ENCODE measurements at places on chromosomes 16 and 17.
A peak's percentile ranks its signal among the peaks of the same experiment; 100 is the strongest.

DNA sequence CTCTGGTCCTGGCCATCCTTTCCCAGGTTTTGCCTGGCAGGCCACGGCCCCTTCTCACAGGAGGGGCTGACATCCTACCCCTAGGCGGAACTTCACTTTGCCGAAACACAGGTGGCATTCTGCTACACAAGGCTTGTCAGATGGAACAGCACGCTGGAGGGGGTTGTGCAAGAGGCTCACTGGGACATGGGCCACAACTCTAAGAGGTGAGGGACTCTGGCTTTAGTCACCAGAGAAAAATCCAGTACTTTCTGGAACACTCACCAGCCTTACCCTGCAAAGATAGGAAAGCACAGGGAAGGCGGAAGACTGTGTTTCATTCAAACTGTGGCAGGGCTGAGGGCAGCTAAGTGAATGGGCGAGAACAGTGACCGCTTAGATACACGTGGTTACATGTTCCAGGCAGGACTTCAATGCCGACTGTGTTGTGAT, 18.3 kb downstream of the CDC42EP4 start:
- DNase-seq = no peak

DNA sequence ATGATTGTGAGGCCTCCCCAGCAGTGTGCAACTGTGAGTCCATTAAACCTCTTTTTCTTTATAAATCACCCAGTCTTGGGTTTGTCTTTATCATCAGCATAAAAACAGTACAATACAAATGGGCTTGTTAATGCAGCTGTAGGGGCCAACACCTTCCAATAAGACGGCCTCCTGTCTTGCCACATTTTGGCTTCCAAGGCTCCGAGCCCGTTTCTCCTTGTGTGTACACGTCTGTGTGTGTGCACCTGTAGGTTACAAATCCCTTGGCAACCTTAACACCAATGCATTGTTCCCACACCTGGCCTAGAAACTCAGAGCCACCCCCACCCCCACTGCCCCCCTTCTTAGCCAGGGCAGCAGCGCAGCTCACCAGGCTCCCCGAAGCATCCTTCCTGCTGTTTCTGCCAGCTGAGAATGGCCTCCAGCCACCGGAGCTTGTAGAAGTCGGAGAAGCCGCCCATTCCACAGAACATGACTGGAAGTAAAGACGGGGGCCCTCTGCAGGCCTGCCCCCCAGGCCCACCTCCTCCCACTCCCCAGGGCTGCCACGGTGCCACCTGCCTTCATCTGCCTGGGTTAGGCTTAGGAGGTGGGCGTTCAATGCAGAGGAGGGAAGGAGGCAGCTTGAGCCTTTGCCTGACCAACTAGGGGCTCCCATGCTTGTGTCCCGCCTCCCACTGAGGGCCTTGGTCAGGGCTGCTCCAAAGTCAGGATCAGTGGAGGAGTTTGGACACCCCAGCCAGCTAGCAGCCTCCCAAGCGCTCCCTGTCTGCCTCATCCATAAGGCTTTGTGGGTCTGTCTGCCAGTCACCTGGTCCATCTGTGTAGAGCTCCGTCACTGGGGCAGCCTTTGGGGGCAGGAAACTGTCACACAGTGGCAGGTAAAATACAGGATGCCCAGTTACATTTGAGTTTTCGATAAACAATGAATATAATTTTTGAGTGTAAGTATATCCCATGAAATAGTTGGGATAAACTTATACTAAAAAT, 10.6 kb downstream of the C16orf89 start:
- DNase-seq = no peak

- DNase-seq = peak; percentile 68
These were observed 286.6 kb downstream of the SOX9 start for GRCh38 chr17:72407336-72407909.

- no peak for DNase-seq
These were observed 8.6 kb downstream of the DNAAF1 start for GRCh38 chr16:84153660-84154214.

DNA sequence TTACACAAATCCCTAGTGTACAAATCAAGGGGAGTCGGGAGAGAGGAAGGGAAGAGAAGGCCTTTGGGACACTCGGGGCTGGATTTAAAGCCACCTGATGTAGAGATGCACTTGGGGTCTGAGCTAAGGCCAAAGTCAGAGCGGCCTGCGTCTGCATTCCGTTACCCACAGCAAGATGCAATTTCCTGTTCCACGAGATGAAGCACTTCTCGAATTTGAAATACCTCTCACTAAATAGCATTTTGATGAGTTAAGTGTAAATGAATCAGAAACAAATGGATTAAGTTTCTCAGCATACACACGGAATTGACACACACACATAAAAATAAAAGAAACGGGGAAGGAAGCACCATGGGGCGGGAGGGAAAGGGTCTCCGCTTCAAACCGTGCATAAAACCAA, 386.0 kb downstream of the SOX9 start:
- DNase-seq = no peak

- DNase-seq = no peak
These were observed 76.0 kb upstream of the RBBP6 start for GRCh38 chr16:24463196-24463945.

GRCh38 chr17:67489273-67489672, 112.2 kb downstream of the PITPNC1 start:
- no peak for DNase-seq

DNA sequence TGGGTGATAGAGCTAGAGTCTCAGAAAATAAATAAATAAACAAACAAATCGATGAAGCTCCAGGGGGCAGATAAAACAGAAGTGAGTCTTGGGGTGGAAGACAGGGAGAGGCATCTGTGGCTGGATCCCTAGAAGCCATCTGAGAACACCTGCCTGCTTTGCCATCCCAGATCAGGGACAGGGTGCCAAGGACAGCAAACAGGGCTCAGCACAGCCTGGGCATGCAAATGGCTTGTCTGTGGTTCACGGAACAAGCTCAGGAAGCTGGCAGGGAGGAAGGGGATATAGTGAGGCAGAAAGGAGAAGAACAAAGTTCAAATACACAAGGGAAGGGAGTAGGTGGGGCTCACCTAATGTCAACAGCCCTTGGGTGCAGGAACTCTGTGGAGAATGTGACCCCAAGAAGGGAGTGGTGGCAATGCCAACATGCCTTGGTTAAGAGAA, 27.5 kb downstream of the TRIM25 start:
- no peak for DNase-seq

DNA sequence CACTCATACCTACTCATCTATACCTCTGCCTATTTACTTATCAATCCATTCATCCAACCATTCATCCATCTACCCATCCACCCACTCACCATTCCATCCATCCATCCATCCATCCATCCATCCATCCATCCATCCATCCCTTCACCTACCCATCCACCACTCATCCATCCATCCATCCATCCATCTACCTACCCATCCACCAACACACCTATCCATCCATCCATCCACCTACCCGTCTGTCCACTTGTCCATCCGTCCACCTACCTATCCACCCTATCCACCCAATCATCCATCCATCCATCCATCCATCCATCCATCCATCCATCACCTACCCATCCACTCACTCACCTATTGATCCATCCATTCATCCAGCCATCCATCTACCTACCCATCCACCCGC, 235.7 kb downstream of the GSG1L start:
- DNase-seq = no peak

GRCh38 chr16:82241469-82242052, 71.5 kb upstream of the MPHOSPH6 start:
- DNase-seq = no peak

GRCh38 chr16:68646953-68647659, 2.0 kb downstream of the CDH3 start:
- DNase-seq = no peak

DNA sequence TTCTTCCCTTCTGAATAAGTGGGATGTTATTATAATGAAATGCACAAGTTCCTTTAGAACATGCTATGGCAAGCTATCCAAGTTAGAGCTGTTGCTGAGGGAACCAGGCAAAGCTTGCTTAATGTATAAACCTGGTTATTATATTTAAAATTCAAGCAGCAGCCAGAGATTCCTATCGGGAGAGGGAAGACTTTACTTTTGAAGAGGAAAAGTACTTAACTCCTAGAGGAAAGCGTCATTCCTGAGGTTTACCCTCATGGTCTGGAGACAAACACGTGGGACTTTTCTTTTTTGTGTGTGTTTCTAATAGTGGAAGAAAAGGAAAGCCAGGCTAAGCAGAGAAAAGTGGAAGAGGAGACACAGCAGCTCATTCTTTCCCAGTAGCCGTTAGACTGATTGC, 39.9 kb upstream of the MYH10 start:
- no peak for DNase-seq

DNA sequence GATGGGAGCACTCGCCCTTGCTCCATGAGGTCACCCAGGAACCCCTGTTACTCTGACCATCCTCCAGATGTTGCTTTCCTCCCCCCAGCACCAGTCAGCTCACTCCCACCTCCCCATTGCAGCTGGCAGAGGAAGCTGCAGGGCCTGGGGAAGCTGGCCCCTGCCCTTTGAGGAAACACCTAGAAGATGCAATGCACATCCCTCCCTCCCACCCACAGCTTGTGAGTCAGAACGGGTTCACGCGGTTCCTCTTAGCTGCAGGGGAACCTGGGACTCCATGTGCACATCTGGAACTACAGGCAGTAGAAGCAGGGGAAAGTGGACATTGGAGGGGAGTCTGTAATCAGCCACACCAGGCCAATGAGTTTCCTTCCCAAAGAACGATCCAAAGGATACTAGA, 96.9 kb downstream of the KATNIP start:
- DNase-seq = no peak

DNA sequence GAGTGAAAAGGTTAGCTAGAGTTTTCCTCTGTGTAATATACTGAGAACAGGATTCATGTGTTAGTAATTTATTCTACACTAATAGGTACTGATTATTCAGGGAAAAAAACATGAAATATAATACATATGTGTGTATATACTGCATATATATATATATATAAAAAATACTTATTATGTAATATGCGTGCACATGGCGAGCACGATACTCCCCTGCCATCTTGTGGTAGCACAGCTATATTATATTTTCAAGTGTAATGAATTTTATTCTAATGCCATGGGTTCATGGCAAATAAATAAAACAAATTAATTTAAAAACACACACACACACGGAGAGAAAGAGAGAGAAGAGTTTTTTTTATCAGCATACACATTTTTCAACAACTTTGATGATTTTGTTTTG, 460.6 kb downstream of the KCNJ2 start:
- DNase-seq = no peak

GRCh38 chr16:2468725-2469398, 2.2 kb upstream of the NTN3 start:
- DNase-seq = peak; percentile 92

DNA sequence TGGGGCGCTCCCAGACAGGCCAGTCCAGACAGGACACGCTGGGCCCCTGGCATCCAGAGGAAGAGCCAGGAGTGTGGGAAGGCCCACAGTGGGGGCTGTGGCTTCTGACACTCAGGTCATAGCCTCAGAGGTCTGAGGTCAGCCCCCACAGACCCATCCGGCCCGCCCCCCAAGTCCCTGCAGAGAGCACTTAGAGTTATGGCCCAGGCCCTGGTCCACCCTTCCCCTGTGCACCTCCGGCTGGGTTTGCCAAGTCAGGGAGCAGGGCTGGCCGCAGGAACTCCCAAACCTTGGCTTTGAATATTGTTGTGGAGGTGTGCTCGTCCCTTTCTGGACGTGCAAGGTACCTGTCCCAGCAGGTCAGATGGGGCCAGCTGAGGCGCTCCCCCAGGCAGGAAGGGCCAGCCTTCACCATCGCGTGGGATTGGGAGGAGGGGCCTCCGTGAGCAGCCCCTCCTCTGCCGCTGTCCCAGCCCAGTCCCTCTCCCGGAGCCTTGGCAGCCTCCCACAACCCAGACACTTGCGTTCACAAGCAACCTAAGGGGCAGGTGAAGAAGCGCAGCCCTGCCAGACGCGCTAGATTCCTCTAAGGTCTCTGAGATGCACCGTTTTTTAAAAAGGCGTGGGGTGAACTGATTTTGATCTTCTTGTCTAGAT, 74.6 kb downstream of the SOCS1 start:
- DNase-seq = no peak

DNA sequence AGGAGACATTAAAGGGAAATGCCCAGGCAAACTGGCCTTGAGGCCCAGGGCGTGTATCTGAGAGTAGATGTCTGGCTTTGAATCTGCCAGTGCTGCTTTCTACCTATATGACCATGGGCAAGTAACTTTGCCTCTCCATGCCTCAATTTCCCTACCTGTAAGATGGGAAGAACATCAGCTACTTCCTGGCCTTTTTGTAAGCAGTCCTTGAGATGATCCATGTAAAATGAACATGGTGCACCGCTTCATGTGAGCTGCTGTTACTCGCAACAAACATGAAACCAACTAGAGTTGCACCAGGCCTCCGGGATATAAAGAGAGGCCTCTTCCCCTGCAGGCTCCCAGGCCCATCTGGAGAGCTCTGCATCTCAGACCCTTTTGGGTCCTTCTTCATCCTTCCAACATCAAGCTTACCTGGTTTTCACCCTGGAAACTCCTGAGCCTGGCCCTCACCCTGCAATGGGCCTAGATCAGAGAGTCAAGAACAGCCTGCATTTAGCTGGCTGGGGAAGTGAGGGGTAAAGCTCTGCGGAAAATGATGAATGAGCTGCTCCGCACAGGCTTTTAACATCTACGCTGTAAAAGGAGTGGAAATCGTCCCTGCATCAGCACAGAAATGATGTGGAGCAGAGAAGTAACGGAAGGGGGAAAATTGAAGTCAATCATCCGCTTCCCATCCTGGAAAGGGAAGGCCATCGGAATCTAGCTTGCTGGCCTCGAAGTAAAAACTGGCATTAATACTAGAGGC, 2.3 kb upstream of the MYH11 start:
- no peak for DNase-seq

- no peak for DNase-seq
These were observed 39.6 kb upstream of the TMEM97 start for GRCh38 chr17:28279411-28279810.

GRCh38 chr16:53732296-53732929, 28.5 kb downstream of the FTO start:
- DNase-seq = no peak

DNA sequence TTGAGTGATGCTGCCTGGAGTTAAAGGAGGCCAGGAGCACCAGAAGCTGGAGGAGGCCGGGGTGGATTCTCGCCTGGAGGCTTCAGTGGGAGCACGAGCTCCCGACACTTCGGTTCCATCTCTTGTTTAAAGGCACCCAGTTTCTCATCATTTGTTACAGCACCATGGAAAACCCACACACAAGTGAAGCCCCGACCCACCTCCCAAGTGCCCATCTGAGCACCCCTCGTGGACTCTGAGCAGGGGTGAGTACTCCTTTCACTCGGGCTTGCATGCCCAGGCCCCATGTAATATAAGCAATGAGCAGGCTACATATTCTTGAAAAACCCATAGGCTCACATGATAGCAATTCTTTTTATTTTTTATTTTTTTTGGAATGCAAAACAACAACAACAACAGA, 196.9 kb upstream of the MAF start:
- no peak for DNase-seq

GRCh38 chr16:86877835-86878234, 299.5 kb downstream of the FOXL1 start:
- no peak for DNase-seq

- DNase-seq = no peak
These were observed 391.3 kb upstream of the CDH5 start for GRCh38 chr16:65975049-65975708.

- DNase-seq = no peak
These were observed 15.0 kb downstream of the GLOD4 start for GRCh38 chr17:767076-767475.
